ENCODE measurements at places on chromosomes 5 and 9. TPM values are rescaled to one million over a fixed set of nuclear protein-coding genes. Genes with fewer than 3 reads are reported as not detected.

DNA sequence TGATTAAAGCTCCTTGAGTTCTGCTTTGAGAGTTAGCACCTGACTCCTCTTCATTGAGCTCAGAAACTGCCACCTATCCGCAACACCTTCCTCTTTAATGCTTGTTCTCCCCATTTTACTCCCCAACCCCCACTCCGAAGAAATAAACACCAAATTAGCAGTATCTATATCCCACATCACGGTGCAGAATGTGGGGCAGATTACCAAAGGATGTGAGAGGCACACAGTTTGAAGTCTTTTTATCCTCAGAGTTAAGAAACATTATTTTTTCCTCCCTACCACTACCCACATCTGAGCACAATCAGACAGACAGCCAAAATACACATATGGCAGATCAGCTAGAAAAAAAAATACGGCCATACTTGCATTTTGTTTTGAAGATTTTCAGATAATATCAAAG lies 26.1 kb upstream of the IL7R start:
- no peak for DNase-seq

GRCh38 chr5:150274811-150275210 lies 14.8 kb downstream of the CAMK2A start:
- no peak for DNase-seq

DNA sequence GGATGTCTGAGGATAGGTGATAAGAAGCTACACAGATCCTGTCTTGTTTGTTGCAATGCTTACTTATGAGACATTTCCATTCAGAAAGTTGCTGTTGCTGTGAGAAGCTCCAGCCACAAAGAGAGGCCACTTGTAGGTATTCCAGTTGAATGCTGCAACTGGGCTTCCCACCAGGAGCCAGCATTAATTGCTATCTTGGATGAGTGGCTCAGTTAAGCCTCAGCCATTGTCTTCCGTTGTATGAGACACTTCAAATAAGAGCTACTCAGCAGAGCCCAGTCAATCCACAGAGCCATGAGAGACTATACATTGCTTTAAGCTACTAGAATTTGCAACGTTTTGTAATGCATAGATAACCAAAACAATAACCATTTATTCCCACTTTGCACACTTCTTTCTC lies 104.3 kb upstream of the ARRDC3 start:
- DNase-seq: no peak

DNA sequence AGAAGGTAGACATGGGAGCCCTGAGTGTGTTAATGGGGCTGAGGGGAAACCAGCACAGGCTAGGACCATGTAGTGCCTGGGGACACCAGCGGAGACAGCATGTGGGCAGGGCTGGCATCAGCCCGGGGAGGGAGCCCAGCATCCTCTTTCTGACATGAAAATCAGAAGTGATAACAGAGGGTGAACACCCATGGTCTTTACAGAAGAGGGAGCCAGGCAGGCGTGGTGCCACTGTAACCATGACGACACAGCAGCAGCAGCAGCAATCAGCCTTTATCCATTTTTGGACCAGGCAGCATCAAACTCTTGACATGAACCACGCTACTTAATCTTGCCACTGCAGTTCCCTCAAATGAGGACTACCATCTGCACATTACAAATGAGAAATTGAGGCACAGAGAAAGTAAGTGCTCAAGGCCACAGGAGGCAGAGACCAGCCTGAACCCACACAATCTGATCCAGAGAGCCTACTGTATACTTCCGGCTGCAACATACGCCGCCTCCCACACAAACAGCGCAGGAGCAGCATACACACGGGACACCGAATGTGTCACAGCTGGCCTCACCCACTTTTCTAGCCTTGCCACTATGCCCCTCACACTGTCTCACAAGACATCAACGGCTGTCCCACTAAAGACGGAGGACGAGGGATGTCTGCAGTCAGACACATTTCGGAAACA lies 23.8 kb downstream of the CAMSAP1 start:
- DNase-seq: no peak

Gene GPR21
- 3.4 TPM for total RNA-seq

Gene SMIM33
- not detected for total RNA-seq

Measured in osteocyte (in vitro differentiated cells).